ENCODE measurements at places on chromosomes 12 and 14. TPM values are rescaled to one million over a fixed set of nuclear protein-coding genes. Genes with fewer than 3 reads are reported as not detected.

The RNASE7 gene
- 0.07 TPM for total RNA-seq

The TMPRSS12 gene
- not detected for total RNA-seq

The ZNF641 gene
- total RNA-seq = 6.0 TPM

The TSPAN19 gene
- not detected for total RNA-seq

The GLIPR1L2 gene
- 0.13 TPM for total RNA-seq

The OTOGL gene
- not detected for total RNA-seq

The CLEC9A gene
- not detected for total RNA-seq

The KLRC1 gene
- total RNA-seq = not detected

The PPTC7 gene
- 31.5 TPM for total RNA-seq

The DPY19L2 gene
- total RNA-seq = 1.9 TPM

The FOXN4 gene
- total RNA-seq = 0.03 TPM

The NAV3 gene
- 7.9 TPM for total RNA-seq

The ZNF384 gene
- 58.8 TPM for total RNA-seq

The ZNF891 gene
- 0.37 TPM for total RNA-seq

The TAS2R43 gene
- total RNA-seq = not detected

The PTPRO gene
- total RNA-seq = not detected

The CACNA1C gene
- total RNA-seq = 0.07 TPM

The SNX6 gene
- 108 TPM for total RNA-seq

The PZP gene
- not detected for total RNA-seq

The GPR162 gene
- 0.38 TPM for total RNA-seq

The KRT86 gene
- 42.4 TPM for total RNA-seq

The DNAJC22 gene
- 22.7 TPM for total RNA-seq

The GAPDH gene
- total RNA-seq = 6,926 TPM

The ANKRD33 gene
- not detected for total RNA-seq

The FAM90A1 gene
- total RNA-seq = 0.21 TPM

The SLC16A7 gene
- 0.12 TPM for total RNA-seq

The KLRG1 gene
- total RNA-seq = 2.5 TPM

The TAS2R42 gene
- not detected for total RNA-seq

The ANKRD9 gene
- total RNA-seq = 10.6 TPM

The GPR65 gene
- total RNA-seq = not detected

The RAB3IP gene
- 16.4 TPM for total RNA-seq

The IGFBP6 gene
- total RNA-seq = 242 TPM

The TAS2R10 gene
- 0.08 TPM for total RNA-seq

The TMEM253 gene
- total RNA-seq = 1.0 TPM

All from A549 treated with Hydrocortisone at 1 μM for 4 hours (cell line).